Stimulated activated CD8-positive, alpha-beta memory T cell treated with anti-CD3 and anti-CD28 coated beads, Interleukin-15, amount 100 ng/mL, for 24 hours (primary cell): ENCODE measurements at places on chromosomes 7 and 10.

GRCh38 chr7:4786015-4786414, 10.6 kb downstream of the AP5Z1 start:
- DNase-seq: no peak

GRCh38 chr10:55098452-55098851, 297.4 kb upstream of the PCDH15 start:
- no peak for DNase-seq

GRCh38 chr10:178208-178607, 43.0 kb downstream of the ZMYND11 start:
- no peak for DNase-seq

- DNase-seq: no peak
These were observed 258.5 kb downstream of the ARL4A start for GRCh38 chr7:12945901-12946300.

DNA sequence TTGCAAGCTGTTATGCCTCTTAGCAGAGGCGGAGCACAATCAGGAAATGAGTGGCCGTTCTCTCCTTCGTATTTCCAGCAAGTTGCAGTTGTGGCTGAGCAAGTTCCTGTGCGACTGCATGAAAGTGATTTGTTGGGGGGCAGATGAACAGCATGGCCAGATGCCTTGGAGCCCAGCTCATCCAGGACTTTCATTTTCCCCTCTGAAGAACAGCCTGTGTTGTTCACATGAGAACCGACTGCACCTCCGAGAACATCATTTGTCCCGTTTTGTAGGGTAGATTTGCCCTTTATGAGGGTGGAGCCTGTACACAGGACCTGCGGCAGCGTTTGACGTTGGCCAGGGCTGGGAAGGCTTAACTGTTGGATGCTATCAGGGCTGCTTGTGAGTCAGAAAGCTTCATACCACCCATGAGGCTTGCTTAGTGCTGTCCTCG, 4.4 kb downstream of the BAG3 start:
- DNase-seq: no peak

GRCh38 chr10:87816163-87816897, 1.7 kb downstream of the ATAD1 start:
- DNase-seq: no peak

- no peak for DNase-seq
These were observed 272 bp upstream of the GJC3 start for GRCh38 chr7:99929730-99930053.

GRCh38 chr10:124324451-124324850, 94.3 kb downstream of the OAT start:
- DNase-seq: no peak

DNA sequence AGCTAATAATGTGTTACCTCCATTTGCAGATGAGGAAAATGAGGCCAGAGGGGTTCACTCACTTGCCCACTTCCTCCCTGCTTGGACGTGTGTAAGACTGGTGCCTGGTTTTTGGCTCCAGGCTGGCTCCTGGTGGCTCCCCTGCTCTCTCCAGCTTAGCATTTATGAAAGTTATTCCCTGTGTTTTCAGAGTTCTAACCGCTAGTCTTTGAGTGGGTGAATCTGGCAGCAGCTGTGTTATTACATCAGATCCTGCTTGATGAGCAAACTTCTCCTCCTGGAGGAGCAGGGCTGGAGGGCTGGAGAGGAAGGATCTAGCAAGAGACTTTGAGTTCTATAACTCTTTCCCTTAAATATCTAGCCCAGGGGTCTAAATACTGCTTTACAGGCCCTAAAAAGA, 80.9 kb upstream of the AGBL3 start:
- no peak for DNase-seq

GRCh38 chr10:79404231-79404609, 41.2 kb downstream of the ZCCHC24 start:
- no peak for DNase-seq

- DNase-seq: no peak
These were observed 302.4 kb downstream of the GRID1 start for GRCh38 chr10:86064219-86064618.

- DNase-seq: no peak
These were observed 88.9 kb downstream of the CABCOCO1 start for GRCh38 chr10:61751599-61751998.

- DNase-seq: no peak
These were observed 36.2 kb downstream of the TOMM7 start for GRCh38 chr7:22786290-22786932.

GRCh38 chr7:46681865-46682503, 760.9 kb upstream of the IGFBP3 start:
- no peak for DNase-seq

GRCh38 chr7:100053215-100053614, 3.6 kb downstream of the ZSCAN21 start:
- DNase-seq: no peak

GRCh38 chr7:20913853-20914252, 127.2 kb upstream of the SP8 start:
- DNase-seq: no peak

DNA sequence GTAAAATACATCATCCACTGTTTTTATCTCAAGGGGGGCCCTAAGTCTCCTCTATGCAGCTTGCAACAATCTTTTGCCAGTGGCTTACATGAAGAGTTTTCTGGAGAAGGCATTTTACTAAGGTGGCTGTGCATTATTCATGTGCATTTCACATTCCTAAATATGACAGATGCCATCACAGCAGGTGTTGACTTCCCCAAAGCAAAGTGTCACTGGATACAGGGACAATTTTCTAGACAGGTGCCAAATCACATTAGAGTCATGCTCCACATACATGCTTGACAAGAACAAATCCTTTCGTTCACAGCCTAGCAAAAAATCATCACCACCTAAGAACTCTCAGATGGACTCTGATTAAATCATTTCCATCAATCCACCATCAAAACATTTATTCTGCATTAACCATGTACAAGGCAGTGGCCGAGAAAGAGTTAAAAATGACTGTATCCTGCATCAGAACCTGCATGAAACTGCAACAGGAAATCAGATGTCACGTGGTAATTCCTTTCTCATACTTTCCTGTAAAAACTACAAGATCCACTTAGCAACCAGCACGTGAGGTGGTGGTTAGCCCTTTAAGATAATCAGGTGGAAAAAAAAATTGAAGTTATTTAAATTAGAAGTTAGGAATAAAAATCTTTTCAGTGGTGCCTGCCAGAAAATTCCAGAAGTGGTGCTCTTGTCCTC, 88.2 kb upstream of the AFAP1L2 start:
- DNase-seq: no peak

- no peak for DNase-seq
These were observed 24.6 kb upstream of the NPFFR1 start for GRCh38 chr10:70308121-70309060.

- no peak for DNase-seq
These were observed 52.7 kb downstream of the VCL start for GRCh38 chr10:74050653-74051052.
